Femur (tissue), 1 donor: ENCODE measurements at places on chromosomes 16 and 17.
A peak's percentile ranks its signal among the peaks of the same experiment; 100 is the strongest.

DNA sequence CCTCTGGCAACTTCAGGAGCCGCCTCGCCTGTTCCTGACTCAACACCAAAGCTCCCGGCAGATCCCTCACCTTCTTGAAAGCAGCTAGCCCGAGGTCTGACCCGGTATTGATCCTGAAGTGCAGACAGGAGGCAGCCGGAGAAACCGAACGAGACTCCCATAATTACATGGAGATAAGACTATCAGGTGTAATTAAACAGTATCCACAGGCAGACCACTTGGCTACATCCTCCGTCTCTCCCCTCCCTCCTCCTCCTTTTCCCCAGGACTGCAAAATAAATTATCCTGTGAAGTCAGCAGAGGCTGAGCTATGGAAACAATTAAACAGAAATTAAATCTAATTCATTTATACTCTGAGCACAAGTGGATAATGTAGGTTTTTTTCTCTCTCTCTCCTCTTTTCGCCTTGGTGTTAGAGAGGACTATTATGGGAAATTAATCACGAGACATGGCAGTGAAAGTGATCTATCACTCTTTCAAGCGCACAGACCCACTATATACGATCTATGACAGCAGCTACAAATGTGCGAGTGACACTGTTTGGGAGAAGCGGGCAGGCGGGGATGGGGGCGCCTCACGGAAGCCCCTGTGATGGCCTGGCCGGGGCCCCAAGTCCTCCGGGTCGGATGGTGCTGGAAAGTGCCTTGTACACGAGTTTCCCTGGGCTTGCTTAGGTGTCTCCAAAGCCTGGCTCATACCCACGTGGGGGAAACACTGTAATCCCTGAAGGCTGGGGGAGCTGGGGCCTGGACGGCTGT lies 92.8 kb downstream of the RBFOX3 start:
- DNase-seq = no peak

DNA sequence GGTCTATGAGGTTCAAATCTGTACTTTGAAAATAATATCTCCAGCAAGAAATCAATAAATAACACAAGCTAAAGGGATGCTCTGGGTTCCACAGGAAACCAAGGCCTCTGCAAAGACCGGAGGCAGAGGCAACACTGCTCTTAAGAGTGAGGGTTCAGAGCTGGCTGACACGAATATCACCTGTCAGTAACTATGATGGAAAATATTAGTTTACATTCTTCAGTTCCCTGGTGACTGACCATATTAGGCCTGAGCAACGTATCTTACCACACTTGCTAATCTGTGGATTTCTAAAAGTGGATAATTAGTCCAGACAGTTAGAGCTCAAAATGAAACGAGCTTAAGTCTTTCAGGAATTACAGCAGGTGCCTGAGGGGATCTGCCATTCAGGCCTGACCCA lies 459.3 kb downstream of the HS3ST3B1 start:
- no peak for DNase-seq

DNA sequence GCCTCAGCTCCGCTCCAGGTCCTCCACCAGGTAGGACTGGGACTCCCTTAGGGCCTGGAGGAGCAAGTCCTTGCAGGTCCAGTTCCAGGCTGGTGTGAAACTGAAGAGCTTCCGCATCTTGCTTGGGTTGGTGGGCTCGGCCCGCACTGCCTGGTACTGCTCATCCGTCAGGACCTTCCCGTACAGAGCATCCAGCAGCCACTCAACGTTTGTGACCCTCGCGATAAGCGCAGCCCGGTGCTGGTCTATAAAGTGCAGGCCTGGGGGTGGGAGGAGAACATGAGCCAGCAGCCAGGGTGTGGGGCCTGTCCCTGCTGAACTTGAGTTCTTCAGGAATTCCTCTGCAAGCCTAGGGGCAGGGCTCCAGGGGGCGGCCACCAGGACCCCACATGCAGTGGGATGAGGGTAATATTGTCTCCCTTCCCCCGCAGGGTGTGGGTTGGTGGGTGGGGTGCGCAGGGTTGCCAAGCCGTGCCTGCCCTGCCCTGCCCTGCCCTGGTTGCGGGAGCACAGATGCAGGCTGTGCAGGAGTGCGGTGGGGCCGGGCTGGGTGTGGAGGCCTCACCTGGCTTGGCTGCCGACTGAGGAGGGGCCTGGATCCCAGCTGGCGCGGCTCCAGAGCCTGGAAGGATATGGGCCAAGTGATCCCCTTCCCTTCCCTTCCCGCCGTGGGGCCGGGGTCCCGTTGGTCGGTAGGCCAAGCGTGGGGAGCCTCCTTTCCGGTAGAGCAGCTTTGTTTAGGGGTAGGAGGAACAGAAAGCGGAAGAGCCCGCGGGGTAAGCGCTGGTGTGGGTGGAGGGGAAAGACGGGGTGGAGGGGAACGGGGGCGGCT lies 762 bp downstream of the PYCARD start:
- DNase-seq = peak; percentile 46

DNA sequence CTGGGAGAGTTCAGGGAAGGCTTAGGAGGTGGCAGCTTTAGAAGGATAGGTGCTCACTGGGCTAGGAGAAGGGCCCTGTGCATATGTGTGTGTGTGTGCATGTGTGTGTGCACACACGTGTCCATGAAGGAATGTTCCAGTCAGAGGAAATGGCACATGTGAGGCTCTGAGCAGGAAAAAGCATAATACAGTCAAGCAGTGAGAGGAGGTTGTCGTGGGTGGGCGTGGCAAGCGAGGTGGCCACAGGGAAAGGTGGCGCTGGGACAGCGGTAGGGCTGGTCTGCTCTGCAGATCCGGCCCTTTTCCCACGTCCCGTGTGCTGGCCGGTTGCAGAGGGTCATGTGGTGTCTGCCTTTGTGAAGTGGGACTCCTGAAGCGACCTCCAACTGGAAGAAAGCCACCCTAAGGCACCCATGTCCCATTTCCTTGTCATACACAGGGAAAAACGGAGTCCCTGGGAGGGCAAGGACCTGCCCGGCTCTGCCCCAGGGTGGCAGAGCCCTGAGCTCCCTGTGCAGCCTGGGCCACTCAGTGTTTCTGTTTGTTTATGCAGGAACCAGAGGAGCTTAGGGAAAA lies 40.1 kb downstream of the NT5M start:
- no peak for DNase-seq

GRCh38 chr17:17532991-17533390 lies 36.8 kb upstream of the RASD1 start:
- DNase-seq = no peak

DNA sequence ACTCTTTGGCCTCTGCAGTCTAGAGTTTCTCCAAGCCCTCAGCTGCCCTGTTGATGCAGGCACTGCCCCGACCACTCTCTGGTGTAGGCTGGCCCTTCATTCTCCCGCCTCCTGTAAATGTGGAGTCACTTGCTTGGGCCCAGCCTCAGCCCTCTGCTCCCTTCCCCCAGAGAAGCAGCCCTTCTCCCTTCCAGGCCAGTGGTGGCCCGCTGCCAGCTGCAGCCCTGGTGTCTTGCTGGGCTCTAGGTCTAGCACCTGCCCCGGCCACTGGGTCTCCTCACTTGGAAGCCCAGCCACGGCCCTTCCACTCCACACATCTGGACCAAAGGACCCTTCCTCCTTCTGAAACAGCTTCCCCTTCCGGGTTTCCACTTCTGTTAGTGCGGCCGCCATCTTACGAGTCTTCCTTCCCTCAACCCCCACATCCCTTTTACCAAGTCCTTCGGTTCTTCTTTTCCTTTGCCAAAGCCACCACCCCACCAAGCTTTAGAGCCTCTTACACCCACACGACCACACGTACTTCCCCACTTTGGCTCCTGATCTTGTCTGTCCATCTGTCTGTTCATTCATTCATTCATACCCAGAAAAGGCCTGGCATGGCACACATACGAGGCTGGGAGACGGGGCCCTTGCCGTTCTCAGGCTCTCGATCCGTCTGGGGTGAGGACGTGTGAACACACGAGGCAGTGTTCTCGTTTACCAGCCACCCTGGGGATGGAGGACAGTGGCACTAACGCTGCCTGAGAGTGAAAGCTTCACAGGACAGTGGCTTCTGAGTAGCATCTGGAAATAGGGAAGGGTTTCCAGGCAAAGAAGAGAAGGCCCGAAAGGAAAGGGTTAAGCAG lies 68.0 kb downstream of the ABR start:
- DNase-seq = peak; percentile 44

- no peak for DNase-seq
Observed at GRCh38 chr17:29246628-29247027, at the start of gene CRYBA1. Gene CRYBA1 (plus strand): TSS chr17:29246859. CDS start chr17:29246864, 5 bp downstream.

GRCh38 chr17:17900615-17901520 lies 64.1 kb upstream of the SREBF1 start:
- peak; percentile 90 for DNase-seq

DNA sequence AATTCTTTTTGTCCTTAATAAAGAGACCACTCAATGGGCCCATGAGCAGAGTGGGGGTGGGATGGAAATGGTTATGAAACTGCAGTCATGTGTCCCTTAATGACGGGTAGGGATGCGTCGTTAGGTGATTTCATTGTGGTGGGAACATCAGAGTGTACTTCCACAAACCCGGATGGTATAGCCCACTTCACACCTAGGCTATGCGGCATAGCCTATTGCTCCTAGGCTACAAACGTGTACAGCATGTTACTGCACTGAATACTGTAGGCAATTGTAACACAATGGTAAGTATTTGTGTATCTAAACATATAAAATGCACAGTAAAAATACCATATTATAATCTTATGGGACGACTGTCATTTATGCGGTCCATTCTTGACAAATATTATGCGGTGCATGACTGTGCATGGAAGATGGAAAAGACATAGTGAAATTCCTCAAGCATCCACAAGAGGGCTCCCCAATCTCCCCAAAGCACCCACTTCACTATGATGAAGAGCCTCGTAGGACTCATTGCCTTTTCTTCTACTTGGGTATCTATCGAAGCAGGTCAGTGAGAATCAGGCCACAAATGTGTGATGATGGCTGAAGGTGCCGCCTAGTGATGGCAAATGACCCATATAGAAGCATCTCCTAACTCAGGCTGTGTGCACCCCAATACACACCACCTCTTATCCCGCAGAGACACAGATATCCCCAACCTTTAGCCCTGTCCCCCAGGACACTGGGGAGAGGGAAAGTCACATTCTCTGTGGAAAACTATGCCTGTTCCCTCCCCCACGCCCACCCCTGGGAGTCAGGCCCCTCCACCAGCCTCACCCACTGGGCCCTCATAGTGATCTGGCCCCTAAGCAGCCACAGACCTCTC lies 43.5 kb downstream of the TBX21 start:
- DNase-seq = no peak

- no peak for DNase-seq
Observed at GRCh38 chr17:5757314-5757907, 173.1 kb upstream of the NLRP1 start.

DNA sequence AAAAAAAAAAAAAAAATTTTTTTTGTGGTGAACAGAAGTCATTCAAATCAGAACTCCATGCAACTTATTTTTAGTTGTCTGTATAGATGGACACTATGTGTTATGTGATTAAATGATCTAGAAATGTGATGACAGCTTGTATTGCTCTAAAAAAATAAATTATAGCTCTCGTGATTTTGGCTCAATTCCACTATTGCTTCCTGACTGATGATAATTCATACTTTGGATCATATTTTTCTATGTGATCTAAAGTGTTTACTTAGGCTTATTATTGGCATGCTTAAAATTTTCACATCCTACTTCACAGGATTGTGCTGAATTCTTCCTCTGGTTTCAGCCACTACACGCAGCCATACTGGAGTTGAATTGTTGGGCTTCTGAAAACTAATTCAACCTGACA lies 76.8 kb downstream of the RPGRIP1L start:
- no peak for DNase-seq

GRCh38 chr16:29962344-29962994 lies 590 bp downstream of the TMEM219 start:
- peak; percentile 47 for DNase-seq

DNA sequence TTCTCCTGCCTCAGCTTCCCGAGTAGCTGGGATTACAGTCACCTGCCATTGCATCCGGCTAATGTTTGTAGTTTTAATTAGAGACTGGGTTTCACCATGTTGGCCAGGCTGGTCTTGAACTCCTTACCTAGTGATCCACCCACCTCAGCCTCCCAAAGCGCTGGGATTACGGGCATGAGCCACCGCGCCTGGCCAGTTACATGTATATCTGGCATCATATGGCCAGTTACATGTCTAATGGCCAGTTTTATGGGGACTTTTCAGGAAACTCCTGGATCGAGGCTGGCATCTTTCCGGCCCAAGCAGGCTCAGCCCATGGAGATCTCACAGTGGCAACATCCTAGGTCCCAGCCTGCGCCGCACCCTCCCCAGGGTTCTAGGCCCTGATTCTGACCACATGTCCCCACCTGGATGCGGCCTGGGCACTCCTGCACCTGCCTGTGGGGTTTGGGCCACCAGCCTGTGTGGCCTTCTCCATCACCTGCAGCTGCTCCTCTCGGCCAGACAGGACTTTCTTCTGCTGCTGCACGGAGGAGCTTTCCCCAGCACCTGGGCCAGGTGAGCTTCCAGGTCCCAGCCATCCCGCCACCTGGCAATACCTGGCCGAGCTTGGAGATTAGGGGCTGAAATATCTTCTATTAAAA lies 1.3 kb upstream of the CIAO3 start:
- no peak for DNase-seq

DNA sequence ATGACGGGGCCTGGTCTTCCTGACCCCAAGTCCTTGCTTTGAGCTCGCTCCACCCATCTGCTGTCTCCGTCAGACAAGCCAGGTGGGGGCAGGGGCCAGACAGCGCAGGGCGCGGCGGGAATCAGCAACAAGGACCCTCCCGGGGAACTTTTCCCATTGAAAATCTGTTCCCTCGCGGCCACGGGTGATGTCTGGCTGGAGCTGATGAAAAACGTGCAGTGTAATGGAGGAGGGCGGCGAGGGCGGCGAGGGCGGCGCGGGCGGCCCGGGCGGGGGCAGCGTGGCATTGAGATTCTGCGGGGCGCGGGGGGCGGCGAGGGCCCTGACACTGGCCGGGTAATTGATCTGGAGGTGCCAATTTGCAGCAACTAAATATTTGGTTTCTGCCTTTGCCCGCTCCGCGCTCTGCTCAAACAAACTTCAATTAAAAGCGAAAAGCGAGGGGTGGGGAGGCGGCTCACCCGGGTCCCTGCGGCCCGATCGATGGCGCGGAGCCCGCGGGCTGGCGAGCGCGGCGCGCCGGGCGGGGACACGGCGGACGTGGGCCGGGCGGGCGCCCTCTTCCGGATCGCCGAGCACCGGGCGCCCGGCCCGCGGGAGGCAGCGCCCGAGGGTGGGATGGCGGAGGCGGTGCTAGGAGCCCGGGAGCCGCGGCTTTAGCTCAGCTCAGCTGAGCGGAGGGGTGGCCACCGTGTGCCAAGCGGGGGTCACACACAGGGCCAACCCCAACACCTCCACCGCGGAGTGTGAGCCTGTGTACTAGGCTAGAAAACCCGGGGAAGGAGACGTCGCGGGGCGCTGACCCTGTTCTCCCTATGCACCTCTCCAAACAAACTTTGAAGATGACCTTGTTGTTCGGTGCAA lies 32.4 kb downstream of the DCAKD start:
- DNase-seq = peak; percentile 65

- no peak for DNase-seq
Observed at GRCh38 chr17:74868251-74868907, 4.4 kb downstream of the FDXR start.

DNA sequence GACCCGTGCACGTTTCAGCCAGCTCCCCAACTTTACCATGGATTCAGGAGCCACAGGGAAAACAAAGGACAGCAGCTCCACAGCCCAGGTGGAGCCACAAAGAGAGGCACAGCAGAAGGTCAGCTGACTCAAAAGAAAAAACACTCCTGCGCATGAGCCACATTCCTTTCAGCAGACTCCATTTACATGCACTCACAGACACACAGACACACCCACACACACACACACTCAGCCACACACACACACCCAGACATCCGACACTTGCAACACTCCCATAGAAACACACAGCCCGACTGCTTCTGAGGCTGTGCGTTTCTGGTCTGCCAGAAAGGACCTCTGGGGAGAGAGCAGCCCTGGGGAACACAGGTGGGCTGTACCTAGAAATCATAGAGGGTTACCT lies 2335.5 kb downstream of the TP53TG3F start:
- no peak for DNase-seq
